Stimulated activated CD8-positive, alpha-beta memory T cell treated with anti-CD3 and anti-CD28 coated beads, Interleukin-15, amount 100 ng/mL, for 4 hours (primary cell): ENCODE measurements at places on chromosomes 11 and 22.

- no peak for DNase-seq
These were observed 13.1 kb upstream of the EXPH5 start for GRCh38 chr11:108606495-108607160.

DNA sequence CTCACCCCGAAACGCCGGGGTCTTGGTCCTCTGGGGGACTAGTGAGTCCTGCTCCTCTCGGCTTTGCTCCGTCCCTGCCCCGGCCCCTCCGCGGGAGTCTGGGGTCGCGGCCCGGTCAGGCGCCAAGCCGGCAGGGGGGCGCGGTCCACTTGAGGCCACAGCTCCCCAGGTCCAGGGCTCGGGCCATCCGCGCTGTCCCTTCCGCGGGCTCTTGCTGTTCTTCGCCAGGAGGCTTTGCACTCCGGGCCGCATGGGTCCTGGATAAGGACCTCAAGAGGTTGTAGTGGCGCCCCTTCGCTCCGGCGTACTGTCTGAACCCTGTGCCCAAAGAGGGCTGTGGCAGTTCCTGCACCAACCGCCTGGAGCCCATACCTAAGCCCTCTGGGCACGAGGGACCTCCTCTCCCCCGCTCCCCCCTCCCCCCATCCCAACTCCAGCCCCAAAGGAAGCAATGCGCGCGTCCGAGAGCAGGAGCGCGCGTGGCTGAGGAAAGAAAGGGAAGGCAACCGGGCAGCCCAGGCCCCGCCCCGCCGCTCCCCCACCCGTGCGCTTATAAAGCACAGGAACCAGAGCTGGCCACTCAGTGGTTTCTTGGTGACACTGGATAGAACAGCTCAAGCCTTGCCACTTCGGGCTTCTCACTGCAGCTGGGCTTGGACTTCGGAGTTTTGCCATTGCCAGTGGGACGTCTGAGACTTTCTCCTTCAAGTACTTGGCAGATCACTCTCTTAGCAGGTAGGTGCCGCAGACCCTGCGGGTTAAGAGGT, at the start of gene ADM:
TSS of gene ADM (plus strand) at position 579 of the 767 bp plus-strand sequence. CDS start 628 bp downstream, outside the sequence.
- no peak for DNase-seq

DNA sequence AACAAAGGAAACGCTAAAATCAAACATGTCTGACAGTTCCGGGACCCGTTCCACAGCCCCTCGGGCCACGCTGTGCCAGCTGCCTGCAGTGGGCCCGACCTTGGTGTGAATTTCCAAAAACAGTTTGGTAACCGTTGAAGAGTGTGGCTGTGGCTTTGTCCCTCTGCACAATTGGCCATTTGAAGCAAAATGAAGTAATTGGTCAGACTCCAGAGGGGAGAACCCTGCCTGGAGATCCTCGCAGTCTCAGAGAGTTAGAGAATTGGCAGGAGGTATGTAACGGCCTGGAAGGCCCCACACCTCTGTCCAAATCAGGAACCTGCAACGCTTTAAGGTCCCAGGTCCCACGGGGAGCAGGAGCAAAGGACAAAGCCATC, 26.3 kb downstream of the TRMU start:
- no peak for DNase-seq

- DNase-seq = no peak
These were observed 221.1 kb upstream of the NARS2 start for GRCh38 chr11:78795621-78796261.

- no peak for DNase-seq
These were observed 126.9 kb upstream of the GRK3 start for GRCh38 chr22:25437414-25438160.

GRCh38 chr22:33575041-33575440, 345.2 kb downstream of the LARGE1 start:
- no peak for DNase-seq
